SIG-M5 (cell line): ENCODE measurements at places on chromosomes 11 and 22.

- no peak for DNase-seq
Observed at GRCh38 chr11:70771099-70771885, 373.0 kb downstream of the CTTN start.

- DNase-seq: no peak
Observed at GRCh38 chr22:17501679-17502285, 61.5 kb upstream of the SLC25A18 start.

- DNase-seq: no peak
Observed at GRCh38 chr22:25068707-25069106, 116.2 kb downstream of the KIAA1671 start.

DNA sequence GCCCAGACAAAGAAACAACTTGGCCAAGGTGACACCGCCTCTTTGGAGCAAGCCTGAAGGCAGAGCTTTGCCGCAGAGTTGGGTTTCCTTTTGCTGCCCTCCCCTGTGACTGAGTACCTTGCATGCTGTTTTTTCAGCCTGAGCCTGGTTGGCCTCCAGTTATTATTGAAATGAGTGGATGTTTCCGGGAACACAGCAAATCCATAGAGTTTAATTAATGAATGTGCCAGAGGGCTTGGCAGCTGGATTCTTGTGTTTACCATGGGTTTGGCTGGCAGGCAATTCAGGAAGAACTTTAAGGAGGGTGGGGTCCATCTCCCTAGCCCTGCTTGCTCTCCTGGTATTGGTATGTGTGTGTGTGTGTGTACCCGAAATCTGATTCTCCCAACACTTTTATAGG, 65.6 kb upstream of the CRYBB3 start:
- no peak for DNase-seq

DNA sequence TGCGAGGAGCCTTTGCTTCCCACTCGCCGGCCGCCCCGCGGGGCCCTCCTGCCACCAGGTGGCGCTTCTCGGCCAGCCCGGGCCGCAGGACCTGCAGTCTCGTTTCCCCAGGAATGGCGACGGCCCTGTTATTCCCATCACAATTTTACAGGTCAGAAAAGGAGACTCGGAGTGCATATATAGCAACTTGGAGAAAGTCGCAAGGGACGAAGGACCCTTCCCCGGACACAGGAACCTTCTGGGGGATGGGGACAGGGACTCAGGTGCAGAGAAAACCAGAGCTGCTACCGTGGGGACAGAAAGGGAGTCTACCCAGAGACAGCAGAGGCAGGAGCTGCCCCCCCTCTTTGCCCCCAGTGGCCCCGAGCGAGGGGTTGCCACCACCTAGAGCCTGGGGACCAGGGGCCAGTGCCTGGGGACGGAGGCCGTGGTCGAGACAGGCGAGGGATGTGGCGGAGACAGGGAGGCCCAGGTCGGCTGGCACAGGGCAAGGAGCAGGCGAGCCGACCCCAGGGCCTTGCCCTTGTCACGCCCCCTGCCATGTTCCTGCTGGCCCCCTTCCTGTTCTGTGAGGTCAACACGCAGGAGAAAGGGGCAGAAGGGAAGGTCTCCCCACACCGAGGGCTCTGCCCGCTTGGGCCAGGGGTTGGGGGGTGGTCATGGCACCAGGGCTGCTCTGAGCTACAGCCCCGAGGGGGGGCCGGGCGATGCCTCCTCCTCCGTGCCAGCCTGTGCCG, 3.5 kb upstream of the KRTAP5-6 start:
- DNase-seq: no peak

DNA sequence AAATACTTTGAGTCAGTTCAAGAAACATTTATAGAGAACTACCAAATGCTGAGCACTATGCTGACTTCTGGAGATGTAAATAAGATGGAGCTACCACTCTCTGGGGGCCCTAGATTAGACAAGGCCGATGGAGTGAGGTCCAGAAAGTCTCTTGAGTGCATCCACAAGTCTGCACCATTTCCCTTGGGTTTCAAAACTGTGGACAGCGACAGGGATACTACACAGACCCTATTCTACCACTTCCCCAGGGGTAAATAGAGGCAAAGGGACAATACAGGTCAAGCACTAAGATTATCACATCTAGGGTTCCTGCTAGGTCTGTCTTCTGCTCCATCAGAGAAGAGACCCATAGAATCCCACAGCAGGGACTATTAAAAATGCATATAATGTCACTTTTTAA, 183.2 kb downstream of the GRIA4 start:
- no peak for DNase-seq

GRCh38 chr11:116579031-116579653, 193.6 kb downstream of the BUD13 start:
- DNase-seq: no peak

GRCh38 chr11:17013548-17014320, 480 bp downstream of the PLEKHA7 start:
- DNase-seq: no peak

DNA sequence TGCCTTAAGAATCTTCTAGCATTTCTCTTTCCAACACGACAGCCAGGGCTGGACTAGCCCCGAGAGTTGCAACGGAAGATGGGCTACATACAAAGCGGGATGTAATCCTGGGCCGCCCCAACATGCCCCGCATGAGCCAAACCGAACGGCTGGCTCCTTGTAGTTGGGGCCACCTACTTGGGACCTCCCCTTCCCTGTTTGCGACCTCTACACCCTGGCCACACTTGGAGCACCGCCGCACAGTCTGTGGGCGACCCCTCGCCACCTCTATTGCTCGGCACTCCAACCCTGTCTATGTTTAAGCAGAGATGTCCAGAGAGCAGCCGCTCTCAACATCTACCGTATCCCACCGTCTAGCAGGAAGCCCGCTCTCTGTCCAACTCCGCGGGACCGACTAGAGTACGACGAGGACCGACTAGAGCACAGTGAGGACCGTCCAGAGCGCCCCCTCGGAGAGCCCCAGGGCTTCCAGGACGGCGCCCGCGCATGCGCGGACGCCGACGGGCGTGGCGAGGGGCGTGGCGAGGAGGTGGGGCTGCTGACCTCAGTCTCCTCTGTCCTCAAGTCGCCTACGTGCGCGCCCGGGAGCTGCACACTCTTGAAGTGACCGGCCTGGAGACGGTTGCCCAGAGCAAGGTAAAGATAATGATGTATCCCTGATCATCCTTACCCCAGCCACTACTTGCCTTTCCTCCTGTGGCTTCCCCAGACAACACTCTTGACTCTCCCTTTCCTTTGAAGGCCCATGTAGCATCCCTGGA, 32.3 kb downstream of the NEAT1 start:
- no peak for DNase-seq

DNA sequence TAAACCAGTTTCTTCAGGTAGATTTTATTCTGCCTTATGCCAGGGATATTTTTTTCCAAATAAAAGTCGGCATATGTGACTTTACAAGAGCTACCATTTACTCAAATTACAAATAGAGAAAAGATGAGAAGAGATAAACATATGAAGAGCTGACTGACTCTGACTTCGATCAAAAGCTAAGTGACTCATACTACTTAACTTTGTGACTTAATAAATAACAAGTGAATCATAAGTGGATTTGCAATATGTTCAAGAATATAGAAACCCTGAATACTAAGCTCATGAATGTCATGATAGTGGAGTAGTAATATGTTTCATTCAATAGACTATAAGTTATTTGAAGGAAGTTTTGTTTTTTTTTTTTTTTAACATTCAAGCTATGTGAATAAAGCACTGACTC, 130.5 kb upstream of the ANO3 start:
- DNase-seq: no peak

DNA sequence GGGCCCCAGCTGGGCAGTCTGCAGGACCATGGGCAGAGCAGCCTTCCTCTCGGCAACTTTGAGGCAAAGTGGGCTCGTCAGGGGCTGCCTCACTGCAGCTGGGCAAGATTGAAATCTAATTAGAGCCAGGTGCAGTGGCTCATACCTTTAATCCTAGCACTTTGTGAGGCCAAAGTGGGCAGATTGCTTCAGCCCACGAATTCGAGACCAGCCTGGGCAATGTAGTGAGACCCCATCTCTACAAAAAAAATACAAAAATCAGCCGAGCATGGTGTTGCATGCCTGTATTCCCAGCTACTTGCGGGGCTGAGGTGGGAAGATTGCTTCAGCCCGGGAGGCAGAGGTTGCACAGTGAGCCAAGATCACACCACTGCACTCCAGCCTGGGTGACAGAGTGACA, 34.2 kb downstream of the ARHGAP8 start:
- DNase-seq: no peak

DNA sequence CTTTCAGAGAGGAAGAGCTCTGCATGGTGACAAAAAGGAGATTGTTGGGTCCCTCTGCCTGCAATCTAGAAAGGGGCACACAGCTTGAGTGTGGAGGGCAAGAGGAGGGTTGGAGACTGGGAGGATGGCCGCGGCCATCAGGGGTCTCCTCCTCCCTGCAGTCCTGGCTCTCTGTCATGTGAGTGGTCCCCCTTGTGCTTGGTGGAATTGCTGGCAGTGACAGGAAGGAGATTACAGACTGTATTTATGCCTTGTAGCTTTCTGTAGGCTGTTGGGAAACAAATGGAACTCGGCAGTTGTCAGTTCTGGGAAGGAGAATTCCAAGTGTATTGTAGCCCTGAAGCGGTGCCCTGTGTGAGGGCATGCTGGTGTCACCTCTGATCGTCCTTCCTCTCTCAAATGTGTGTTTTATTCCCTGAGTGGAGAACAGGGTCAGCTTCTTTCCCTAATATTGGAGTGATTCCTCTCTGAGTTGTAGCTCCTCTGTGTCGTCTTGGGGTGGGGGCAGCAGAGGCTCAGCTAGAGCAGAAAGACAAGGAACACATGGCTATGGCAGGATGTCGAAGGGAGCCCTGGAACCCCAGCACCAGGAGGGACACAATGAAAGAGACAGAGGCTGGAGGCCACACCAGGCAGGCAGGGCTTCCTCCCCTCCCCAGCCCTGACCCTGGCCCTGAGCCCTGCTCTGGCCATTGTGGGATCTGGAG, 163.1 kb downstream of the PKNOX2 start:
- DNase-seq: no peak

DNA sequence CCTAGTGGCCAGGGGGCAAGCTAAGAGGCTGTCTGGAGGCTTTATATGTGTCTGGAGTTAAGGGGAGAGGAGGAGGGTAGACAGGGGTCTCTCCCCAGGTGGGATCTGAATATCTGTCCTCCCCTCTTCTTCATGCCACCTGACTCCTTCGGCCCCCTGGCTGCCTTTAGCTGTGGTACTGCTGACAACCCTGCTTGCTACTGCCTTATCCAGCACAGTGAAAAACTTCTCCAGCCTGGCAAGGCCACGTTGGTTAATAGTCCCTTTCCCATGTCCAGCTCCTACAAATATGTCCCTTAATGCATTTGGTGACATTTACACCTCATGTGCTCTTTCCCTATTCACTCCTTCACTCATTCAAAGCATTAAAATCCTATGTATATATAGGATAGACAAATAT, 42.4 kb upstream of the NNMT start:
- DNase-seq: no peak

- no peak for DNase-seq
Observed at GRCh38 chr22:20087319-20088262, 7.5 kb downstream of the DGCR8 start.

GRCh38 chr11:118313242-118313641, 8.7 kb downstream of the CD3E start:
- no peak for DNase-seq

- DNase-seq: no peak
Observed at GRCh38 chr11:102495161-102496042, 35.1 kb downstream of the MMP7 start.

- no peak for DNase-seq
Observed at GRCh38 chr11:15663777-15664218, 549.1 kb downstream of the INSC start.

DNA sequence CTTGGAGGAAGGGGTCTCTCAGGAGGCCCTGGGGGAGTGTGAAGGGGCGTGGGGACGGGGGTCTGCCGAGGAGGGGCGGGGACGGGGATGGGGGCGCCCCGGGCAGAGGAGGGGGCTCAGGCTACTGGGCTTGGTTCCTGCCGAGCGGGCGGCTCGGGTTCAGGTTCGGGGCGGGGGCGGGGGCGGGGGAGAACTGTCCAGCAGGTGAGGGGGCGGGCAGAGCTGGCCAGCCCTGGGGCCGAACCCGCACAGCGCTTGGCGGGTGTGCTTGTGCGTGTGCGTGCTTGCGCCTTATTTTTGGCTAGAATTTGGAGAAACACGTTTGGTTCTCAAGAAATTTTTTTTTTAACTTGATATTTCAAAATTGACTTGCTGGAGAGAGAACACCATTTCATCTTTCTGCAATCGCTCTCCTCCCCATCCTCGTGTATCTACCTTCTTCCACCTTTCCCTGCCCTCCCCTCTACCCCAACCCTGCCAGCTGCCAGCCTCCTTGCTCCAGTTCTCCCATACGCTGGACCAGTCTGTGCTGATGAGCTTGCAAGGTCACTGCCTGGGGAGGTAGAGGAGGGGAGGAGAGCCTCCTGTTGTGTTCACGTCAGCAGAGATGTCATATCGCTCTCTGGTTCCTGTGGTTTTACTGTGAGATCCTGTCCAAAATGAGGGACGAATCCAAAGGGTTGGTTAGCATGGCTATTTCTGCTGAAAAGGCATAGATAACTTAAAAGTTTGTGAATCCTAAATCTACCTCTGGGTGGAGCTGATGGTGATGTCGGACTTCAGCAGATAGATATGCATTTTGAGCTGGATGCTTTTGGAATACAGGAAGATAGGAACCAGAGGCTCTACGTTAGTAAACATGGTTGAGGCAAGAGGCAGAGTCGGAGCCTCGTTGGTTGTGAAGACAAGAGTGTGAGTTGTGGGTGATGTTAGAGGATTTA, 668 bp downstream of the MADD start:
- no peak for DNase-seq

- no peak for DNase-seq
Observed at GRCh38 chr11:120400564-120401364, 64.6 kb downstream of the ARHGEF12 start.

DNA sequence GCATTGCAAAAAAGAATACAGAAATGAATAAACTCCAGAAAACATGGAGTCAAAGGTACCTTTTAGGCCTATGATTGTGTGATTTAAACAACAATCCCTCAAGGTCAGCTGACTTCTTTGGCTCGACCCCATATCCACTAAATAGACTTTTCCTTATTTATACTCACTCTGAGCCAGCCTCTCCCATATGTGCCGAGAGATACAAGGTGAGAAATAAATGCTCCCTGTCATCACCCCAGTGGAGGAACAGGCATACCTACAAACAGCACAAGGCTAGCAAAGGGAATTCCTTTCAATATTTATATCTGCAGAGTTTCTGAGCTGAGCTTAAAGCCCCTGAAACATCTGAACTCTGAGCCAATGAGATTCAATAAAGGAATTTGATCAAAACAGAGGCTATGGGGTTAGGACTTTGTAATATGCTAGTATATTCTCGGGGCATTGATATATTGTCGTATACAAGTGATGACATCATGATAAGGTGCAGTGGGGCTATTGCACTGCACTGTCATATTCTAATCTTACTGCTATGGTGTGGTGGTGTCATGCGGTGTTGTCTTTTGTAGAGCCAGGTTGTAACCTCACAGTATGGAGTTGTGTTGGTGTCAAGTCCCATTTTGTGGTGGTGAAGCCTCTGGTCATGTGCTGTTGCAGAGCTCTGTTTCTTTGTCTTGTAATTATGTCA, 56.0 kb upstream of the GALNT18 start:
- no peak for DNase-seq

- no peak for DNase-seq
Observed at GRCh38 chr22:27801616-27802345, at the start of gene MN1. Gene MN1 (minus strand): TSS chr22:27801756. CDS start chr22:27800543, 1,213 bp downstream.
